ENCODE measurements at places on chromosomes 7 and 10.

DNA sequence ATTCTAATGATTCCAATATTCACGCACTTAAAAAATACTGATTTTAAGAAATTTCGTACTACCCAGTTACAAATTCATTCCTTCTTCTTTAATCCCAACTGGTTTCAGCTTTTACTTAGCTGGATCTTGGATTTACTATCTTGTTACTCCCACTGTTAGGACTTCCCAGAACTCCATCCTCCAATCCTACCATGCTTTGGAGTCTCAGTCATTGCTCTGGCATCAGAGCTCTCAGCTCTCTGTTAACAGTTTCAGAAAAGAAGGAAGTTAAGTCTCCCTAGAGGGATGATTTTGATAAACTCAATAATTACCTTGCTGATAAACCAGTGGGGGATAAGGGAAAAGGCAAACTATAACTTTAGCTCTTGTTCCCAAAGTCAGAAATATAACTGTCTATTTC, 9.5 kb downstream of the PPA1 start:
- DNase-seq, result no peak

- DNase-seq, result no peak
Observed at GRCh38 chr10:19745672-19746071, 70.6 kb upstream of the PLXDC2 start.

GRCh38 chr10:25978771-25979170, 44.7 kb downstream of the MYO3A start:
- DNase-seq, result no peak

GRCh38 chr7:44117801-44118429, 5.4 kb downstream of the POLD2 start:
- no peak for DNase-seq

DNA sequence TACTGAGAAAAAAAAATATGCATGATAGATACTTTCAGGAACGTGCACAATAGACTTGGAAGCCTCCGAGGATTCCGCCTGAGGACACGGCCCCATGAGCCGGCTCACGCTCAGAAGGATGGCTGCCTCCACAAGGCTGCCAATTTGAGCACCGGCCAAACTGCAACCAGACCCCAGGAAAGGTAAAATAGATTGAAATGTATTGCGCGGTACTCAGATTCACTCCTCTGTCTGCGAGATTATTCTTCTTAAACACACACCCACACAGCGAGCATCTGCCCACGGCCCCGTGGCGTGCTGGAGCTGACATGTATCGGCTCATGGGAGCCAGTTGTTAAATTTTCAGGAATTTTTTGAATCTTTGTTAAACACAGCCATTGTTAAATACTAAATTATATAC, 653.2 kb upstream of the MKI67 start:
- DNase-seq, result peak; percentile 21

GRCh38 chr10:76995023-76995422, 642.6 kb downstream of the KCNMA1 start:
- no peak for DNase-seq
